ENCODE measurements at places on chromosomes 12 and 14. TPM values are rescaled to one million over a fixed set of nuclear protein-coding genes. Genes with fewer than 3 reads are reported as not detected.

GRCh38 chr12:103138538-103138937, 181.1 kb downstream of the ASCL1 start:
- DNase-seq, result no peak

GRCh38 chr12:52086366-52086765, 6.9 kb downstream of the SMIM41 start:
- DNase-seq, result no peak

DNA sequence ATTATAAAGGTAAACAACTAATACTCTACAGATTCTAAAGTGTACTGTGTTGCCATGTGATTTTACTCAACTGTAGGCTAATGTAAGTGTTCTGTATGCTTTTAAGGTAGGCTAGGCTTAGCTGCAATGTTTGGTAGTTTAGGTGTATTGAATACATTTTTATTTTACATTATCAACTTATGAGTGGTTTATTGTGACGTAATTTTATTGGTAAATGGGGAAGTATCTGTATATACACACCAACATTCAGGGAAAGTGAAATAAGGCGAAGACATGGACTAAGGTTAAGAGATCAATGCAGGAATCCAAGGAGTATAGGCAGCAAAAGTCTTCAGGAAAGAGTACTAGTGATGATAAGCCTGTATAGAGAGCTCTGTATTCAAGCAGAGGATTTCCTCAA, 365.8 kb upstream of the MGAT4C start:
- no peak for DNase-seq

Gene INHBC
- total RNA-seq, result not detected

Gene FAR2
- 7.0 TPM for total RNA-seq

Gene ZDHHC22
- not detected for total RNA-seq

DNA sequence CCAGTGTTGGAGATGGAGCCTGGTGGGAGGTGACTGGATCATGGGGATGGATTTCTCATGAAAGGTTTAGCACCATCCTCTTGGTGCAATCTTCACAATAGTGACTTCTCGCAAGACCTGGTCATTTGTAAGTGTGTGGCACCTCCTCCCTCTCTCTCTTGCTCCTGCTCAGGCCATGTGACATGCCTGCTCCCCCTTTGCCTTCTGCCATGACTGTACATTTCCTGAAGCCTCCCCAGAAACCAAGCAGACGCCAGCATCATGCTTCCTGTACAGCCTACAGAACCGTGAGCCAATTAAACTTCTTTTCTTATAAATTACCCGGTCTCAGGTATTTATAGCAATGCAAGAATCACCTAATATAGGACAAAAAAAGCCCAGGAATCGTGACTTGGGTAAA, 171.0 kb upstream of the FOXN3 start:
- DNase-seq, result no peak

GRCh38 chr12:96401076-96401871, 1.0 kb upstream of the CDK17 start:
- DNase-seq, result peak; percentile 30

Gene ASPG
- total RNA-seq, result not detected

Gene KRT78
- total RNA-seq, result not detected

Gene LRTM2
- not detected for total RNA-seq

DNA sequence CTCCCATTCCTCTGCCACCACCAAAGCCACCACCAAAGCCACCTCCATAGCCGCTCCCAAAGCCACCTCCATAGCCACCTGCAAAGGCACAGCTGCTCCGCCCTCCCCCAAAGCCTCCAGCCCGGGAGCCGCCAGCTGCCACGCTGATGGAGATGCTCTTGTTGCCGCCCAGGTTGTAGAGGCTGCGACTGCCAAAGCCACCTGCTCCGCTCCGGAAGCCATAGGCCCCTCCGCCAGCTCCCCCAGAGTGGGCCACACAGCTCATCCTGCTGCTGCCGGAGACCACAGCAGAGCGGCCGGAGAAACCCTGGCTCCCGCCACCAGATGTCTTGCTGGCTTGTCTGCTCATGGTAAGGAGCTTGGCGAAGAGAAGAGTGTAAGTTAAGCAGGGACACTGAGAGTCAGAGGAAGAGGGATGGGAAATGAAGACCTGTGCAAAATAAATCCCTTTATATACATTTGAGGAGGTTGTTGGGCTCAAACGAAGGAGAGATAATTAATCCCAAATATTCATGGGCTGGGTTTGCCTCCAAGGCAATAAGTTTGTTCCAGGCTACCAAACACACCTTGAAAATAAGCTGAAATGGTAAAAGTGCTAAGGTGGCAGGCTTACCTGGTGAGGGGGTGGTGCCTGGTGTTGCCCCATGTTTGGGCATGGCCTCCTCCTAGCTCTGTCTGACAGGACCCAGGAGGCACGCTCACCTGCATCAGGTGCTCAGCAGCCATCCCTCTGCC, at the start of gene KRT3:
KRT3 (minus strand) TSS at position 424 of the 735 bp plus-strand sequence; CDS start at position 349, 75 bp downstream.
- no peak for DNase-seq

- DNase-seq, result no peak
Observed at GRCh38 chr12:120708651-120709050, 1.6 kb upstream of the UNC119B start.

Gene RAB5B
- 24.5 TPM for total RNA-seq

DNA sequence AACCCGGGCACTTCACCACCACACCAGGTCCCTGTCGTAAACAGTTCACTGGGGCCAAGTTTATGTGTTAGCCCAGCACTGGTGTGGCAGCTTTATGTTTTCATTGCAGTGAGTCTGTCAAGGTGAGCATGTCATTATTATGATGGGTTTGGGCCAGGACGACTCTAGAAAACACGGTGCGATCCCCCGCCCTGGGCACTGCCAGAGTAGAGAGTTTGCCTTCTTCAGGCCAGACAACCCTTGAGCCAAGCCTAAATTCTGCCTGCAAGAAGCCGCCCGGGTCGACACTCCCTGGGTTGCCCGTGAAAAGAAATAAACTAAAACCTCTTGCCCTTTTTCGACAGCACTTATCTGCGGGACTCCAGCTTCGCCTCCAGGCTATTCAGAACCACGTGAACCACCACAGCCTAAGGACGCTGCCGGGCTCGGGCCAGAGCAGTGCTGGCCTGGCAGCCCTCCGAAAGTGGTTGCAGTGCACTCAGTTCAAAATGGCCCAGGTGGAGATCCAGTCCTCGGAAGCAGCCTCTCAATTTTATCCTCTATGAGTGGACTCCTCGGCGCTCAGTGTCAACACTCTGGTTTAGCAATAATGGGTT, 81.8 kb downstream of the PRIMA1 start:
- no peak for DNase-seq

DNA sequence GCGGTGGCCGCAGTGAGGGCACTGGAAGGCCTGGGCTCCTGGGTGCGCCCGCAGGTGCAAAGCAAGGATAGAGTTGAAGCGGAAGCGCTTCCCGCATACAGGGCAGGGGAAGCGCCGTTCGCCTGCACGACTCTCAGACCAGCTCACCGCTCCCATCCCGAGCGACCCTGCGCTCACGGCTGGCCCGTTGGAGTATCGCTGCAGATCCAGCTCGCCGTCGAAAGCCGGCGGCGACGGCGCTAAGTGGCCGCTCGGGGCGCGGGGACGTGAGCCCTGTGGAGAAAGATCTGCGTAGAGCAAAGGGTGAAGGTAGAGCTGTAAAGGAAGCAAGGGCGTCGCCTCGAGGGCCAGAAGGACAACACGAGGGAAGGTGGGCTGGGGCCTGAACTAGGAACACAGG, 5.4 kb downstream of the ZNF219 start:
- no peak for DNase-seq

- no peak for DNase-seq
Observed at GRCh38 chr14:90644882-90645281, 171.3 kb downstream of the TTC7B start.

DNA sequence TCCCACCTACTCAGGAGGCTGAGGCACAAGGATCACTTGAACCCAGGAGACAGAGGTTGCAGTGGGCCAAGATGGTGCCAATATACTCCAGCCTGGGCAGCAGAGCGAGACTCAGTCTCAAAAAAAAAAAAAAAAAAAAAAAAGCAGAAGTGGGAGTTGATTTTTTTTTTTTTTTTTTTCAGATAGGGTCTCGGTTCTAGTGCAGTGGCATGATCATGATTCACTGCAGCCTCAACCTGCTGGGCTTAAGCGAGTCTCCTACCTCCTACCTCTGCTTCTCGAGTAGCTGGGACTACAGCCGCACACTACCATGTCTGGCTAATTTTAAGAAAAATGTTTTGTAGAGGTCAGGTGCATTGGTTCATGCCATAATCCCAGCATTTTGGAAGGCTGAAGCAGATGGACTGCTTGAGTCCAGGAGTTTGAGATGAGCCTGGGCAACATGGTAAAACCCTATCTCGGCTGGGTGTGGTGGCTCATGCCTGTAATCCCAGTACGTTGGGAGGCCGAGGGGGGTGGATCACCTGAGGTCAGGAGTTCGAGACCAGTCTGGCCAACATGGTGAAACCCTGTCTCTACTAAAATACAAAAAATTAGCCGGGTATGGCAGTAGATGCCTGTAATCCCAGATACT, 16.3 kb upstream of the HSP90AA1 start:
- no peak for DNase-seq

- DNase-seq, result no peak
Observed at GRCh38 chr12:108810636-108811035, 46.7 kb downstream of the SSH1 start.

DNA sequence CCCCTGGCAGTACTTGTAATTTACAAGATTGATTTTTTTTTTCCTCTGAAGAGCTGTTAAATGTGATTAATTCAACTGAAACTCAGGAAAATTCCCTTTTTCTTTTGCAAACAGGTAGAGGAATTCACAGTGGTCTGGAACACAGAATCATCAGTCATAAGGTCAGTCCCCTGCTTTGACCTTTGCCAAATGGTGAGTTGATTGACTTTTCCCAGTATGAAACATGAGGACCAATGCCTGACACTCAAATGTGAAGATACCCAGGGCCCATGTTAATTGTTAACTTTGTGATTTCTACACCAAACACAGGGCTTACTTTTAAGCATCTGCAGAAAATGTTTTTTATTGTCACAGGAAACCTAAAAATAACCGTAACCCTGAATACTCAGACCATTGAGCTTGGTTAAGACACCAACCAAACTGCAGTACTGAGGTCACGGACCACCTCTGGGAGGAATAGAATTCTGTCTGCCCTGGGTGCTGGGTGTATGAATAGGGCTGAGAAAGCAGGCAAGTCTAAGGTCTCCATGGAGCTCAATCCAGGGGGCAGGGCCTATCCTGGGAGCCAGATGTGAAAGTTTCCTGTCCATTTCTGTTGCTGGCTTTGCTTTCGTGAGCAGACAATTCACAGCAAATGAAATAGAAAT, 192.4 kb downstream of the TMX1 start:
- DNase-seq, result no peak

- DNase-seq, result no peak
Observed at GRCh38 chr12:110058875-110059615, 10.7 kb upstream of the C12orf76 start.

- no peak for DNase-seq
Observed at GRCh38 chr12:121602766-121603165, 21.9 kb upstream of the KDM2B start.

Gene KLRC4
- total RNA-seq, result 2.4 TPM

Gene IL31
- total RNA-seq, result not detected

DNA sequence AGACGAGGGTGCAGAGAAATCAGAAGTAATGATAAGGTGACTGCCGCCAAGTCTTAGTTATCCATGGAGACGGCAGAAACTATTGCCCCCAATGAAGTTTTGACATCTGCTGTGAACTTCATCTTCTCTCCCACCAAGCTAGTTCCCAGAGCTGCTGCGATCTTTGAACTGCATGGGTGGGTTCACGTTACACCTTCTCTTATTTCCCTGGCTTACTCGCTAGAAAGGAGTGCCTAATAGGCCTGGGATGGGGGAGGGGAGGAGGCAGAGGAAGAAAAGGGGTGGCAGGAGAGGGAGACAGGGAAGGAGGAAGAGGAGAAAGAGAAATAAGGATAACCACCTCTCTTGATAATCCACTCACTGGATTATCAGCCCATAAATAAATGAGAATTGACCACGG, 157.1 kb downstream of the NTF3 start:
- no peak for DNase-seq

Gene WASHC4
- 29.6 TPM for total RNA-seq

DNA sequence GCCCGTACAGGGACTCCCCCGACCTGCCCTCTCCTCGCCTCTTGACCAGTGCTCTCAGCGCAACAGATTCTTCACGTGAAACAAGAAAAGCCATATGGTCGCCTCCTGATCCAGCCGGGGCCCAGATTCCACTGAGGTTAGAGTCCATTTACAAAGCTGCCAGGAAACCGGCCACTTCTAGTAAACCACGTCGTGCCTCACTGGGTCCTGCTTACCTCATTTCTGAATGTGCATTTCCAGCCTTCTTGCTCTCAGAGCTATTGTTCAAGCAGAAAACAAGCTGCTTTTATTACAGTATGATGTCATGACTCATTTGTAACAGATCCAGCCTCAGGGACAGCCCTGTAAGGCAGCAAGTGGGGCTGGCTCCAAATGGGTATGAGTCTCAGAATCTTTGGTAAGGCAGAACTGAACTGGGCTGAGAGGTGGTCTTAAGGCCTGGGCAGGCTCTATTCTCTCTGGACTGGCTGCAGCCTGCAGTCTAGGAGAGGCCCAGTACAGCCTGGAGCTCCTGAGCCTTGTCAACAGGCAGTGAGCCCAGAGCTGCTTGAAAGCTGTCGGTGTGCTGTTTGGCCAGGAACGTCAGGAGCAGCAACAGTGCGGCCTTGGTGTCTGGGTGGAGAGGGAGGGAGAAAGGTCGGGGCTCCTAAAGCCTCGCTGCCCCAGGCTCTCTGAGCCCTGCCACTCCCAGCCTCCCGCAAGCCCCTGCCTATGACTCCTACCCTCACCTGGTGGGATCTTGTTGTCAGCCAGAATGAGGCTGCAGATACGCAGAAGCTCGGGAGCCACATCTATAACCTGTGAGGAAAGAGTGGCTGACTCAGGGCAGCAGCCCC, 8.3 kb downstream of the REC8 start:
- DNase-seq, result no peak

Gene CCDC177
- total RNA-seq, result not detected

GRCh38 chr12:95187865-95188415, 29.3 kb downstream of the FGD6 start:
- no peak for DNase-seq

GRCh38 chr14:64388533-64389285, 556 bp downstream of the MTHFD1 start:
- peak; percentile 33 for DNase-seq

DNA sequence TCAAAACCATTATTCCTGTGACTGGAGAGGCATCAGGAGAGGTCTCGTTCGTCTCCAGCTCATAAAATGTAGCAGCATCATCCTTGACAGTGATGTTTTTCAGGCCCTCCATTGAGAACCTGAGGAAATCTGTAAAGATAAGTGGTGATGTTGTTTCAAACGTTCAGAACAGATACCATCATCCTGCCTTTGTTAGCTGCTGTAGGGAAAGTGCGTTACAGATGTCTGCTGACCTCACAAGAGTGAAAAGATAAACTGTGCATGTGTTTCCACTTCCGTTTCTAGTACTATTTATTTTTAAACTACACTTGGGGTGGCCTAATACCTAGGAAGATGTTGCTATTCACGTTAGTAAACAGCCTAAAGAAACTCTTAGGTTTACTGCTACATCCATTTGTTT, 28.4 kb downstream of the BCL2L14 start:
- DNase-seq, result no peak

Gene RESF1
- 79.1 TPM for total RNA-seq

DNA sequence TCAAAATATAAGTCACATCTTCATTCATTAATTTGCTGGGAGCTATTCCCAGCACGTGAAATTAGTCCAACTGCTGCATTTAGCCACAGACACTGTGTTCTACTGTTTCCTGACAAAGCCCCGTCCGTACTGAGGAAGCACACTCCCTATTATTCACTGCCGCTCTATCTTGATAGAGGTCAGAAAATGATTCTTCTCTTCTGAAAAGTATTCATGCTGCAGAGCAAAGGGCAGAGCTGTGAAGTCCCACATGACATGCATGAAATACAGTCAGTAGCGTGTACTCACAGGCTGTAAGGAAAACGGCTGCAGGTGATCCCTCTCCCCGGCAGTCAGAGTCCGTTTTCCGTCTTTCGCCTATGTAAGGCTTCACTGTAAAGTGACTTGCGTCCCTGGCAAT, 302.5 kb upstream of the FKBP4 start:
- no peak for DNase-seq

Data from activated naive CD8-positive, alpha-beta T cell treated with anti-CD3 and anti-CD28 coated beads for 36 hours (primary cell).